Brain (organoid and tissue), 16 donors: ENCODE measurements at places on chromosomes 2 and 18. TPM values are rescaled to one million over a fixed set of nuclear protein-coding genes. Genes with fewer than 3 reads are reported as not detected.

ARHGAP15 gene
- polyA plus RNA-seq = 1.2 TPM

GRCh38 chr2:19844750-19845149 is 57.0 kb downstream of the TTC32 start:
- DNase-seq = no peak

DNA sequence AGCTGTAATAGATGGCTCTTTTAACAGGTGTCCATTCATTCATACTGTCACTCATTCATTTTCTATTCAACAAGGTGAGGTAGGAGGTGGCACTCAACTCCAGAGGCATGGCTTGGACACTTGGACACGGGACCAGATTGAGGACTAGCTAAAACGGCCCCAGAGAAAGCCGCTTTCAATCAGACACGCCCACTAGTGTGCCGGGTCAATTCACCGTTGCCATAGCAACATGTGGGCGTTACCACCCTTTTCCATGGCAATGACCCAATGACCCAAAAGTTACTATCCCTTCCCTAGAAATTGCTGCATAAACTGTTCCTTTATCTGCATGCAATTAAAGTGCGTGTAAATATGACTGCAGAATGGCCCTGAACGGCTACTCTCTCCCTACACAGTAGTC is 49.2 kb upstream of the LGALSL start:
- DNase-seq = peak; percentile 42

WIPF1 gene
- polyA plus RNA-seq = 20.8 TPM

GRCh38 chr2:44495544-44495943 is 133.8 kb downstream of the CAMKMT start:
- no peak for DNase-seq

DNA sequence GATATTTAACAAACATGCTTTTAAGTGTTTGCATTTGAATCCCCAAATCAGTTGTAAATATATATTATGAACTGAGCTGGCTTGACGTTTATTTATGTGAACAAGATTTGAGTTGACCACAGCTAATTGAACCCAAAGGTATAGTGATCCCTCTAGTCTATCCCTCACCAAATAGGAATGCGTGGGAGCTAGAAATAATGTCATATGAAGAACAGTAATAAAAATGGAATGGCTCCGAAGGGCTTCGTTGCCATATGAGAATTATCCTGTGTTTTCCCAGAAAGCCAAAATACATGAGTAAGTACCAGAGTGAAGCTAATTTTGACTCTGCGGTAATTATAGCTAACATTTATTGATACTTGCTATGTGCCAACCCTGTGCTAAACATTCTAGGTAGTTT is 142.7 kb downstream of the ADCYAP1 start:
- no peak for DNase-seq

- no peak for DNase-seq
Observed at GRCh38 chr2:124662946-124663644, 638.0 kb downstream of the CNTNAP5 start.

- peak; percentile 77 for DNase-seq
Observed at GRCh38 chr2:106085181-106085940, 108.7 kb downstream of the UXS1 start.

DNA sequence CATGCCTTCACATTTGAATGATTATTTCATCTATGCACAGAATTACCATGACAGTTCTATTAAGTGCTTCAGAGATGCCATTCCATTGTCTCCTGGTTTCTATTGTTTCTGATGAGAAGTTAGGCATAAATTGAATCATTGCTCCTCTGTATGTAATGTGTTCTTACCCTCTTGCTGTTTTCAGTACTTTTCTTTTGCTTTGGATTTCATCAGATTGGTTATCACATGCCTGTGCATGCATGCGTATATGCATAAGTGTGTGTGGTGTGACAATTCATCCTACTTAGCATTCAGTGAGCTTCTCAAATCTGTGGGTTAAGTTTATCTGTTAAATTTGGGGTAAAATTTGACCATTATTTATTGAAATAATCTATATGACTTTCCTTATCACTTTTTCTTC is 263.3 kb upstream of the RND3 start:
- no peak for DNase-seq

GRCh38 chr18:28281400-28281799 is 104.5 kb upstream of the CDH2 start:
- DNase-seq = no peak

MROH2A gene
- polyA plus RNA-seq = not detected

- peak; percentile 99 for DNase-seq
Observed at GRCh38 chr2:104853534-104854497, at the start of gene POU3F3. TSS of gene POU3F3 (plus strand) at chr2:104854115. CDS start at chr2:104855511, 1,396 bp downstream.

GRCh38 chr2:74513605-74514367 is 464 bp upstream of the TLX2 start:
- peak; percentile 44 for DNase-seq

DNA sequence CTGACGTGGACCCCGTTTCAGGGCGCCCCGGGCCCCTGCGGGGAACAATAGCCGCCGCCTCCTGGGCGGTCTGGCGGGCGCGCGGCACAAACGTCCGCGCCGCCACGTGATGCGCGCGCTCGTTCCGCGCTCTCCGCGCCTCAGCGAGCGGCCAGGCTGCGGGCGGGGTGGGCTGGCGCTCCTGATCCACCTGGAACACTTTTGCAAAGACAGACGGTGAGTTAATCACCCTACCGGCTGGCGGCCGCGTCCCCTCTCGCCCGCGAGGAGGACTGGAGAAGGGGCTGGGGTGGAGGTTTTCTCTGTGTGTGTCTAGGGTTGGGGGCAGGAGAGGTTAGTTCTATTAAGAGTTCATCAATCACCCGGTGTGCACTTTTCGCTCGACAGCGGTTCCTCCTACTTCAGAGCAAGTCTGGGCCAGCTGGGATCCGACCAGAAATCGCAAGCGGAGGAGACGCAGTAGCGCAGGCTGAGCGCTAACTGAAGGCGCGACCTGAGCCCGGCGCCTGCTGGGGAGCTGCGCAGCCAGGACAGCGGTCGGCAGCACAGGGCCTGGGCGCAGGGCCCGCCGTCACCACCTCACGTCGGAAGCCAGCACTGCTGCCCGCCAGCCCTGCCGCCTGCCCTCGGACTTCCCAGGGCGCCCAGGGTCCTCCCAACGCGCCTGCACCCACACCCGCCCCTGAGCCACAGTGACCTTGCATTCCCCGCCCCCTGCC is 10.3 kb upstream of the HOXD1 start:
- no peak for DNase-seq

DNA sequence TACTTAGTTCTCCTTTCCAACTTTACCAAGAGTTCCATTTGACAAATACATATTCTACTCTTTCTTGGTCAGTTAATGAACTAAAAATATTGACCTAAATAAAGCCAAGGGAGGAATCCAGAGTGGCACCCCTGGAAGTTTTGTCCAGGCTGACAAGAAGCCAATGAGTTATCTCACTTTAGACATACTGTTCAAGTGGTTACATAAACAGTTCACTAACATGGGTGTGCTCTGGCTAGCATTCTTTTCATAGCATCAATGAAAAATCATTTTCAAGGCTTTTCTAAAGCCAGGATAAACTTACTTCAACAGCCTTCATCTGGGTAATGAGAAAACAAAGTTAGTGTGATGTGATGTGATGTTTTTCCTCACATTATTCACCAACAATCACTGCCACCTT is 649.4 kb downstream of the TDRD15 start:
- no peak for DNase-seq

PPP1R1C gene
- 7.2 TPM for polyA plus RNA-seq

SIX3 gene
- polyA plus RNA-seq = 30.9 TPM

VWA3B gene
- polyA plus RNA-seq = 1.1 TPM

DNA sequence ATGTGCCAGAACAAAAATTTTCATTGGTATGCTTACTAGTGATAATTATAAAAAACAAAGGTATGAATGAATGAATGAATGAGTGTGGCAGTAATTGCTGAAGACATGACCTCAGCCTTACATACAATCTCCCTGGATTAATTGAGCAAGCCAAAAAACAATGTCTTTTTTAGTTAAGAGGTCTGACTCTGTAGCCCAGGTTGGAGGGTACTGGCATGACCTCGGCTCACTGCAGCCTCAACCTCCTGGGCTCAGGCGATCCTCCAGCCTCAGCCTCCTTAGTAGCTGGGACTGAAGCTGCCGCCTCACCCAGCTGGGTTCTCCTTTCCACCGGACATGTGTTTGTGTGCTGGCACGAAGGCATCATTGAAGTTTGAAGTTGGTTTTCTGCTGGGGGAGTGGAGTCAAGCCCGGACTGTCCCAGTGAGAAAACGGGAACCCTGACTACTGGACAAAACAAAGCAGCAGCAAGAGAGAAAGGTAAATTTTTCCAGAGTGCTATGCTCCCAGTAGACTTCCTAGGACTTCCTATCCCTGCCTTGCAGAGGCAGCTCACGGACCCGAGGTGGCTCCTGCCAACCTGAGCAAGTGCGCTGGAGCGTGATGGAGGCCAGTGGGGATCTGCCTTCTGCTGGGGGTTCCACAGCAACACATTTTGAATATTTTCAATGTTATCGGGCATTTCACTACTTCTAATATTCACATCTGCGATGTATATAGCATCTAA is 6.4 kb upstream of the IMP4 start:
- DNase-seq = no peak

ZNF385B gene
- 2.4 TPM for polyA plus RNA-seq
